Right lobe of liver (tissue), 6 donors: ENCODE measurements at places on chromosomes 6 and 20. TPM values are rescaled to one million over a fixed set of nuclear protein-coding genes. Genes with fewer than 3 reads are reported as not detected.
A peak's percentile ranks its signal among the peaks of the same experiment; 100 is the strongest.

SNAP25 gene
- not detected for total RNA-seq

SLC44A4 gene
- not detected for total RNA-seq

SLC4A11 gene
- total RNA-seq = 0.12 TPM

DNA sequence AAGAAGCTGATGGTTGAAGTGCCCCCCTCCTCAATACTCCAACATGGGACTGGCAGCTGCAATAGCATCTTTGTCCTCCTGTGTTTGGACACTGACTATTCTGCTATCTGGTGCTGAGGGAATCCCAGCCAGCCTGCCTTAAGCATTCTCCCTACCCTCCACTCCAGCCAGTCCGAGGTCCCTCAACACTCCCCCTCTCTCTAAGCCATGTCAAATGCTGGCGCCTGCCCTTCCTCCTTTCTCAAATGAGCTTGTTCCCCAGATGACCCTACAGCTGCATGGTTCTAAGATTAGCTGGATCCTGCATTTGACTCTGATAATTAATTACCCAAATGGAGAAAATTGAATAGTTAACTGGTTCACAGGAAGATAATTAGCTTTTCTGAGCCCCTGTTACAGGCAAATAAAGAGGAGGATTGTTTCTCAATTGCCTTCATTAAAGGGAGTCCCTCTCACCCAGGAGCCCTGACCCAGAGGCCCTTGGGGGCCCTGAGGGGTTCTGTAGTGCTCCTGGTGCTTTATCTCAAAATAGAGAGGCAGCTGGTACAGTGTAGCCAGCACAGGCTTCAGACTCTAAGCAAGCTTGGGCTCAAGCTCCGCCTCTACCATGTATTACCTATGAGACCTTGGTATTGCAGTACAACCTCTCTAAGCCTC, 37.9 kb upstream of the CHD6 start:
- DNase-seq = no peak

- DNase-seq = peak; percentile 40
Measured at GRCh38 chr20:58715801-58716475, 23.3 kb downstream of the NPEPL1 start.

- DNase-seq = no peak
Measured at GRCh38 chr6:69343851-69344250, 453.0 kb downstream of the LMBRD1 start.

GRCh38 chr20:38165089-38165965, at the start of gene TGM2:
TGM2 (minus strand) TSS chr20:38165270; CDS start chr20:38165198, 72 bp downstream.
- peak; percentile 96 for DNase-seq

DNA sequence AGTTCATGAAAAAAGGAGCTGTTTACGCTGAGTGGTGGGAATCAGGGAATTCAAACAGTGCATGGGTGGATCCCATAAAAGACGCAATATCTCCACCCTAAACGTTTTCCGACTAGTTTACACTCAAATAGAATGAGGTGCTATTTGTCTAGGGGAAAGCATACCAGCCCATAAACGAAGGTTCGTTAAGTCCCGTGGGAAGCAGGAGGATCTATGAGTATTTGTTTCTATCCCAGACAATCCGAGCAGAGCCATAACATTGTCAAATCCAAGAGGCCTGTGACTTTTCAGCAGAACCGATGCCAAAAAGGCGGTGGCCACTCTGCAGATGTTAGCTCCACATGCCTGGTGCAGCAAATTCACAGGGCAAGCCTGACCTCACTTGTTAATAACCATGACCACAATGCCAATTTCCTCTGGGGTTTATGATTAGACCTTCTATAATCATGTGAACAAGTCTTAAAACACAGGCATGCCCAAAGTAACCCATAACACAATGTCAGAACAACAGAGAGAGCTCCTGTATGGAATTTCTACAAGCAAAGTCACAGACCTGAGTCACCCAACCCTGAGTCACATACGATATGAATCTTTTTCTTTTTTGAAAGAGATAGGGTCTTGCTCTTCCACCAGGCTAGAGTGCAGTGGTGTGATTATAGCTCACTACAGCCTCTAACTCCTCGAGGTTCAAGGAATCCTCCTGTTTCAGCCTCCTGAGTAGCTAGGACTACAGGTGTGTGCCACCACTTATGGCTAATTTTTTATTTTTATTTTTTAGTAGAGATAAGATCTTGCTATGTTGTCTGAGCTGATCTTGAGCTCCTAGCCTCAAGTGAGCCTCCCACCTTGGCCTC, 123.3 kb downstream of the KIF13A start:
- no peak for DNase-seq

GRCh38 chr20:54148947-54149764, 24.6 kb downstream of the CYP24A1 start:
- DNase-seq = no peak

DNA sequence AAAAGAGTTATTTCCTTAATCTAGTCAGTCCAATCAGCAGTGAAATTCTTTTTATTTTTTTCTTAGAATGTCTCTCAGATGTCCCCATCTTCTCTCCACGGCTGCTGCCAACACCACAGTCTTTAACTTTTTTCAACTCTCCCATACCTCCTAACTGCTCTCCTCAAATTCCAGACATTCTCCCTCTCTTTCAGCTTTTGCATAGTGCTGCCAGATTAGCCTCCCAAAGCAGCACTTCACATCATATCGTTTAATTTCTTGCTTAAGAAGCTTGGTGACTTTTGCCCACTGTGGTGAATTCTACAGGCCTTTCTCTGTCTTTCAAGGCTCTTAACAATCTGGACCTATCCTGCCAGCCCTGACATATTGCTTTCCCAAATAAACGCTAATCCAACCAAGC, 233.4 kb downstream of the UST start:
- DNase-seq = no peak

DNA sequence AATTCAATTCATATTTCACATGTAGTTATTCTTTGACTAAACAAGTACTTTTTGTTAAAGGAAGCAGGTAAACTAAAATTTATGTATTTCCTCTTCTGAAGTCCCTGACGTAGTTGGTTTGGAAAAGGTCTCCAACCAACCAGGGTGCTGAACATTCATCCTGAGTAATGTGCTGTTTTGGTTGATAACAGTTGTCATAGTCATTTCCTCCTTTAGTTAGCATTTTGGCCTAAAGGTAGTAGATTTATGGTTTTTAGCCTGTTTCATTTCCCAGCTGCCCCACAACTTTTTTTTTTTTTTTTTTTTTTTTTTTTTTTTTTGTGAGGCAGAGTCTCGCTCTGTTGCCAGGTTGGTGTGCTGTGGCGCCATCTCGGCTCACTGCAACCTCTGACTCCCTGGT, 382.8 kb upstream of the FLRT3 start:
- no peak for DNase-seq

DNA sequence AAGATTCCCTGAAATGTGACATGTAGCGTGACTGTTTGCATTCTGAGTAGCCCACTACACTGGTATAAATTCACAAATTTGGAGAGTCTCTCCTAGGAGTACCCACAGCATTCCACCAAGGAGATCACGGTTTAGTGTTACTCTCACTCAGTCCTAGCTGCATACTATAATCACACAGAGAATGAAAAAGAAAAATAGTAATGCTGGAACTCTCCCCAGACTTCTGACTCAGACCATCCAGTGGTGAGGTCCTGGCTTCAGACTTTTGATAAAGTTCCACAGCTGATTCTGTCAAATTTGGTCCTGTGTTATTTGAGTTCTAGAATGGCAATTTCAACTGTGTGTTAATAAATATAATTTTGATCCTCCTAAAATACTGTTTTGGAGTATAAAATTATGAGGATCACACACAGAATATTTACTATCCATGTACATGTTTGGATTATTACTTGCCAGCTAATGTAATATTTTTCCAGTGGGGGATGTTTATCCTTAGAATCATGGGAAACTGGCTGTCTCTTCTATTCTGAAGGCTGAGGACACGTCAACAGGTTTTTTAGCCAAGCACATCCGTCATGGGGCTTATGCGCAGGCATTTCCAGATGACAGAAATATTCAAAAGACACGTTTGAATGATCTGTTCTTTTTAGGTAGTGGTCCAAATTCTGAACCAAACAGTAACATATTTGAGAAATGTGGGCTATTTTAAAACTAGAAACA, 5.1 kb upstream of the KIAA0408 start:
- DNase-seq = no peak

DNA sequence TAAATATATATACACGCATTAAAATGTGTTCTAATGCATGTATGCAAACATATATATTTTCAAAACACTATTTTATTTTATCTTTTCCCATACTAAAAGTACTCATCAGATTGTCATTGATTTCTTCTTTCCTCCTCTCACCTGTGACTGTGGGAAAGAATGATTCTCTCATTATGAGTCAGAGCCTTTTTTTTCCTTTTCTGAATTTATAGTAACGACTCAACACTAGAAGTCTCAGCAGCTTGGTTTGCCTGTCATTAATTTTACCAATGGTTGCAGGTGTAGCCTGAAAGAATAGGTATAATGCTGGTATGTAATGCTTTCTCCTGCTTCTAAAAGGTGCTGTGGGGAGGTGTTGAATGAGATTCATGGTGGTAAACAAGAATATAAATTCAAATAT, 328.7 kb downstream of the UTRN start:
- no peak for DNase-seq

DNA sequence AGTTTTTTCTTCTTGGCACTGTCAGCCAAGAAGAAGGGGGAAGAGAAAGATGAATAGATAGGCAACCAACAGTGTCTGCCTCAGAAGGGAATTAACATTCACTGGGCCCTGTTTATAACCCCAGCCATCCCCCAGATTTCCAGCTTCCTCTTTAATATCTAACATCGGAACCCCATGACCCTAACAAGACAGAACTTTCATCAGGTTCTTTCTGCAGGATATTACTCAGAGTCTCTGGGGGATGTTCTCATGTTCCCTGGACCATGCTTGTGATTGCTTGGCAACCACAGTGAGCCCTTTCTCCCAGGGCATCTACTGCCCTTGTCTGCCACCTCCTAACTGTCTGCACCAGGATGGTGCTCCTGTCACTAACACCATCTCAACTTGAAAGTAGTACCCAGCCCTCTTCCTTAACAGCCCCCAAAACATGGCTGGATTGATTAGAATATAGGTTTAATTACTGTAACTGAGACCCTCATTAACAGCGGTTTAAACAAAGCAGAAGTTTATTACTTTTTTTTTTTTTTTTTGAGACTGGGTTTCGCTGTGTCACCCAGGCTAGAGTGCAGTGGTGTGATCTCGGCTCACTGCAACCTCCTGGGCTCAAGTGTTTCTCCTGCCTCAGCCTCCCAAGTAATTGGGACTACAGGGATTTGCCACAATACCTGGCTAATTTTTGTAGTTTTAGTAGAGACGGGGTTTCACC, 12.0 kb upstream of the PTPN1 start:
- DNase-seq = no peak

DNA sequence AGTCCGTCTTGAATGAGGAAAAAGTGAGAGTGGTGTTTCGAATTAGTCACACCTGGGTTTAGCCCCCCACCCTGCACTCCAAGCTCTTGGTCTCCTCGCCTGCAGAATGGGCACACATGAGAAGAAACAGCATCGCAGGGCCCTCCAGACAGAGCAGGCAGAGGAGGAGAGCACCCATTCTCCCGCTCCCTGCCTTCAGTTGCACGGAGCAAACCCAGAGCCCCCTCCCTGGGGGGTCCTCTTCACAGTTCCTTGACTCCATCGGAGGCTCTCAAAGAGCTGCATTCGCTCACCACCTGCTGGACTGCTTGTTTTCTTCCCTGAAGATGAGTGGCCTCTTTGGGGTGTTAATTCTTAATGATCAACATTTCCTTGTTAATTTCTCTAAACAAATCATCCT, 5.1 kb downstream of the CST7 start:
- DNase-seq = no peak

- peak; percentile 55 for DNase-seq
Measured at GRCh38 chr6:168116975-168117899, 38.2 kb upstream of the FRMD1 start.

- DNase-seq = no peak
Measured at GRCh38 chr20:23926944-23927872, 47.7 kb upstream of the CST5 start.
